NCI-H2171 (cell line): ENCODE measurements at places on chromosomes 5 and 9.

DNA sequence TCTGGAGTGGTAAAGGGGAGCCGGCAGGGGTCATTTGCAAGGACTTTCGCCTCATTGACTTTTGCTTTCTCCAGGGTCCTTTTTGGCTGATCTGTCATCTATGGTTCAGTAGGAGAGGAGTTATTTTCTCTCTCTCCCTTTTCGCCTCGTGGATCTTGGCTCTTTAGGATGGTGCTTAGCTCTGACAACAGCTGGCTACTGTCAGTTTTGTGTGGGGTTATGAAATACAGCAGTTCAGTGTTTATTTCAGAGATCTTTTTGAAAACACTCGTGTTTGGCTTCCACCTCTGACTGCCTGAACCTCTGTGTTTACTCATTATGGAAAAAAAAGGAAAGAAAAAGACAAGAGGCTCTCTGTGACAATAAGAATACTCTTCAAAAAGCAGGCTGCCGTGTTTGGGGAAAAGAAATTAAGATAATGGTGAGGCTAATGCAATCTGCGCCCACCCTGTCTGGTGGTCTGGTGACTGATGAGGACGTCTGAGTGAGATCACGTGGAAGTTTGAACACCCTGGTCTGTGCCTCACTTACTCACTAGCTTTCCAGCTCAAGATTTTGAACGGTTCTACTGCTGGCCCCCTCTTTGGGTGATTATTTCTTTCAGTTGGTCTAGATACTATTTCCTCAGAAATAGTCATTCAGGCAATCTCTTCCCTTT lies 567.7 kb downstream of the CAAP1 start:
- DNase-seq, result no peak

DNA sequence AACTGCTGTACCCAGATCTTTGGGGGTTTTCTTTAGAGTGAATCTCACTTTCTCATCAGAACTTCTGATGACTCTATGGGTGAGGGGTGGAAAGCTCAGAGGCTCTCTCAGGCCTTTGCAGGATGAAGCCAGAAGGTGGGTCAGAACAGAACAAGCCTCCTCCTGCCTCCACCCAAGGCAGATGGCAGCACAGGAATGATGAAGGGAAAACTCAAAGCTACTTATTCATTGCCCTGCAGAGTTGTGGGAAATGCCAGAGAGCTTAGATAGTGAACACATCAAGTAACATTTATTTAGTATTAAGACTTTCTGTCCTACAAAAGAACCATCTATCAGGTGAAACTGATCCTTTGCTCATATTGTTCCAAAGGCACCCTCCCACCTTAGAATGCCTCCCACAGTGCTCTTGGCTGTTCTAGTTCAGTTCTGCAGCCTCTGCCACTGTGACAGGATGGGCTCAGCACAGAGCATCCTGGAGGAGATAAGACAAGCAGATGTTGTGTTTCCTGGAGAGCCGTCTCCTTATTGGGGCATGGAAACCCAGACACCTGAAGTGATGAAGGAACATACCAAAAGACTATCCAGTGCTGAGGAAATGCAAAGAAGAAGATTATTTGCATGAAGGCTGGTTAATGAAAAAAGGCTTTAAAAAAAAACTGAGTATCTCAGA lies 146.6 kb downstream of the ADAMTS12 start:
- no peak for DNase-seq

GRCh38 chr5:107634981-107635848 lies 35.5 kb downstream of the EFNA5 start:
- no peak for DNase-seq

GRCh38 chr9:87528969-87529368 lies 31.3 kb downstream of the DAPK1 start:
- DNase-seq, result no peak

DNA sequence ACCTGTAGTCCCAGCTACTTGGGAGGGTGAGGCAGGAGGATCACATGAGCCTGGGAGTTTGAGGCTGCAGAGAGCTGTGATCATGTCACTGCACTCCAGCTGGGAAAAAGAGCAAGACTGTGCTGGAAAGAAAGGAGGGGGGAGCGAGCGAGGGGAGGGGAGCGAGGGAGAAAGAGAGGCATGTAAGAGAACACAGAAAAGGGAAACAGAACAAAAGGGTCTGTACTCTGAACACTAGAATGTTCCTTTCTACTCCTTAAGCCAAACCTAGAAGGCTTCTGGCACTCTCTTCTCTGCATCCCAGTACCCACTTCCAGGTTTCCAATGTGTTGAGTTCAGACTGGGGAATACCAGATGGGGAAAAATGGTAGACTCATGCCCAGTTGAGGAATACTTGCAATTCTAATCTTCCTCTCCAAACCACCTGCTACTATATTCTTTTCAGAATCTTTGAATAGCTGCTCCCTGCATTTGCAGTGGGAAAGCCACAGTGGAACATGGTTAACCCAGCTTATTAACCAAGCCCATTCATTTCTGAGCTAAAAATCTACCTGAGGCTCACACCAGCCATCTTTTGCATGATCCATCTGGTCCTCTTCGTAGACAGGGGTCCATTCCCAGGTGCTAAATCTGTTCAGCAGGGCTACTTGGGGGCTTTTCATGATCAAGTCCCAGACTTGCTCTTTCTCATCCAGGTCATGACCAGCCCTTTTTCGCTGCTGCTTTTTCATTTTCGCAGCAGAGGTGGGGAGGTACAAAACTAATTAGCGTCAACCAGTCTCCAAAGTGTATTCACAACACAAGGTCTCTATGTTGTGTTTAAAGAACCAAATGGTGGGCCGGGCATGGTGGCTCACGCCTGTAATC lies 34.9 kb downstream of the SEMA4D start:
- DNase-seq, result no peak

DNA sequence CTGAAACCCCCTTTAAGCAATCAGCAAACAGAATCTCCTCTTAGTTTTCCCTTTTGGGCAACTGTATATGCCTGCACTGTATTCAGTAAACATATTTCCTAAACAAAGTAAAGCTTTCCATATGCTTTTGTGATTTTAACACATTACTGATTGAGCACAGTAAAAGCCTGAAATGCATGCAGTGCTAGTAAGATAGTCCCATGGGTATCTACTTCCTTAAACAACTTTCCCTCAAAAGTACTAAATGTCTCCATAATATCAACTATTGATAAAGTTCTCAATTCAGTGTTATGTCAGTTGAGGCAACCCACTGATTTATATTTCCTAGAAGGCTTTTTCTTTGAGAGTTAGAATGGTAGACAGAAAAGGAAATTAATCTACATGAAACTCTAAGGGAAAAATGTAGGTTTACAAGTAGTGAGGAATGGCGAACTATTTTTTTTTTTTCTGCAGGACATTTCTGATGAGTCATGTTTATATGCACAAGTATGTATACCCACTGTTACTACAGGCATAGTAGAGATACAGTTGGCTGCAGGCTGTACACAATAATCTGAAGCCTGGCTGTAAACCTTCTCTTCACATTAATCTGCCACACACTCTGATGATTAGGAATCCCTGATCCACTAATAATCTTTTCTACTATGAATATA lies 31.2 kb upstream of the CEP120 start:
- no peak for DNase-seq

- DNase-seq, result no peak
Observed at GRCh38 chr9:14992081-14992480, 81.9 kb upstream of the FREM1 start.

GRCh38 chr5:96487859-96488258 lies 54.8 kb upstream of the PCSK1 start:
- no peak for DNase-seq

GRCh38 chr9:81508476-81508875 lies 180.9 kb downstream of the TLE1 start:
- no peak for DNase-seq
